ENCODE measurements at places on chromosomes 7 and 10. TPM values are rescaled to one million over a fixed set of nuclear protein-coding genes. Genes with fewer than 3 reads are reported as not detected.
A peak's percentile ranks its signal among the peaks of the same experiment; 100 is the strongest.

- DNase-seq: no peak
Measured at GRCh38 chr7:123397746-123398338, 136.6 kb downstream of the IQUB start.

DNA sequence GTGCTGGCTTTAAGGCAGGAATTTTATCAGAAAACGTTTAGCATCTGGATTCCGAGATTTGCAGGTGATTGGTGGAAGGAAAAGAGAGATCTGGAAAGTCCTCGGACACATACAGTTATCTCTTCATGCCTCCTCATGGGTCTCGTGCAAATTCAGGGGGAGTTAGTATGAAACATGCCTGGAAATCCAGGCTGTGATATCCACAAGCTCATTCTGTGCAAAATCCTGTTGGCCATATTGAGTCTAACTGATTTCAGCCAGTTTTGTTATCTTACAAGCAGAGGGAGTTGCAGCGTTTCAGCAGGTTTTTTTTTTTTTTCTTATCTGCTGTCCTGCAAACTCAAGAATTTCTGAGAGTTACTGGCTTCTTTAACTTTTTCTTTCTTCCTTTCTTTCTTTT lies 411.5 kb downstream of the GALNT17 start:
- no peak for DNase-seq

GRCh38 chr10:104084482-104085142 lies 1.1 kb downstream of the COL17A1 start:
- no peak for DNase-seq

DNA sequence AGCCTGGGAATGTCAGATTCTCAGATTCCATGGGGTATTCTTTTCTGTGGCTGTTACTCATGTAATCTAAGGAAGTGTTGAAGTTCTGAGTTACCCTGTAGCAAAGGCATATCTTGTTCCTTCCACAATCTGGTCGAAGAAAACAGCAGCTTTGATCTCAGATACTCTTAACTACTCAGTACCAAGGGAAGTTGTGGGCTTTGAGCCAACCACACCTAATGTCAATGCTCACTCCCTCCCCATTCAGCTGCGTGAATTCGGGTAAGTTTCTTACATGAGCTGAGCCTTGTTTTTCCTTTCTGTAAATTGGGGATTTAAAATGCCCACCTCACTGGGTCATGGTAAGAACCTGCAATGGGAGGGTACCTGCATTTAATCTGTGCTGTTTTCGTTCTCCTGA lies 52.5 kb downstream of the PTPRN2 start:
- DNase-seq: no peak

- DNase-seq: peak; percentile 62
Measured at GRCh38 chr7:137169282-137169698, 174.2 kb downstream of the PTN start.

DNA sequence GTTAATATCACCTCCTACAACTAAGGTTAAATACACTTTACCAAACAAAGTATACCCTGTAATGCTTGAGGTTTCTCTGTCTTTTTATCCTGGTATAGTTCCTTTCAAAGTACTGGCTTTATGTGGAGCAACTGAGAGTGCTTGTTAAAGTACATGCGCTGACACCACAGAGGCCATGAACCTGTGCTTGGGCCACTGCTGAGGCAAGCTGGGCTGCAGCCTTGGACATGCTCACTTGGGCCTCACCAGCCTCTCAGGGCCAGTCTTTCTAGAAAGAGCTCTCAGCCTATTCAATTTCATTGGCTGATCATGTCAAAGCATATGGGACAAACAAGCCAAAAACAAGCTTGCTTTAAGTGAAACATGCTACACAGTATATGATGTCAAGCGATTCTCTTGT lies 126.1 kb upstream of the DNAJB12 start:
- DNase-seq: no peak

DNA sequence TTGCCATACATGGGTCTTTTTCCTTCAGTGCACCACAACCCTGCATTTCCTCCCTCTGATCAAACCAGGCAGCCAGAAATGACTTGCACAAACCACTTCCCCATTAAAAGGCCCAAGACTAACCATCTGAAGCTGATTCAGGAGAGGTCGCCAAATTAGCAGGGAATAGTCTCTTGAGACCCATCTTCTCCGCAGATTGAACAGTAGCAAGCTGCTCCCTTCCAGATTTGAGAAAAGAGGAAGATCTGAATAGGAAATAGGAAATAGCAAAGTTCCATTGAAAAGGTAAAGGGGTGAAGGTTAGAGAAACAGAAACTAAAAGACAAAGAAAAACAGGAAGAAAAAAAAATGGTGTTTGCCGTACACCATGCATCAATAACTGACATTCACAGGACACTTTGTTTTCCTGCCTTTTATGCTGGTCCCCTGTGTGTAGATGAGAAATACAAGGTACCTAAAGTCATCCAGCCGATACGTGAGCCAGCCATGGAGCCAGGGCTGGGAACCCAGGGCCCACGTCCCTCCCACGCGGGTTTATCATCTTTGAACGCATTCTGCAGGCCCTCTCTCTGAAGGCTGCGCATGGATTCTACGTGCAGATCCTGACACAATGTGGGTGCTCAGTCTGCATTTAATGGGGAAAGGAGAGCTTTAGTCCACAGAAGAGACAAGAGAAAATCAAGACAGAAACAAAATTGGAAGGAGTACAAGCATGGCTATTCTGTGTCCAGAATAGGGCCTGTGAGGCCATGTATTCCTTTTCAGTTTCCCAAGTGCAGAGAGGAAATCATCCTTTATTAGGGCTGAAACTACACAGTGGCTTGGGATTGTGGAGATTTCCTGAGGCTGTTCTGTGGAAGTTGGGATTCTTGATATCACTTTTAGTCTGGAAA lies 268.4 kb upstream of the NPVF start:
- DNase-seq: no peak

DNA sequence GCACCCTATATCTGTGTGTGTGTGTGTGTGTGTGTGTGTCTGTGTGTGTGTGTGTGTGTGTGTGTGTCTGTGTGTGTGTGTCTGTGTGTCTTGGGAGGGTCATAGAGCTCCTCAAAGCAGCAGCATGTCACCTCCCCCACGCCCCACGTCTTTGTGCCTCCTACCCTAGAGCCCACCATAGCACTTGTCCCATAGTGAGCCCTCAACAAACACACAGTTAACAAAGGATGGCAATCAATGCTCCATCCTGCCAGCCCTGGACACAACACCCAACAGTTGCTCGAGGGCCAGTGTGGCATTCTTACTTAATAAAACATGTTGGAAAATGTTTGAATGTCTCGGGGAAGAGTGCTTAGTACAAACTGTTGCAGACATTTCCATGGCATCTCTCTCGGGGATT lies 30.5 kb downstream of the C10orf53 start:
- DNase-seq: no peak

DNA sequence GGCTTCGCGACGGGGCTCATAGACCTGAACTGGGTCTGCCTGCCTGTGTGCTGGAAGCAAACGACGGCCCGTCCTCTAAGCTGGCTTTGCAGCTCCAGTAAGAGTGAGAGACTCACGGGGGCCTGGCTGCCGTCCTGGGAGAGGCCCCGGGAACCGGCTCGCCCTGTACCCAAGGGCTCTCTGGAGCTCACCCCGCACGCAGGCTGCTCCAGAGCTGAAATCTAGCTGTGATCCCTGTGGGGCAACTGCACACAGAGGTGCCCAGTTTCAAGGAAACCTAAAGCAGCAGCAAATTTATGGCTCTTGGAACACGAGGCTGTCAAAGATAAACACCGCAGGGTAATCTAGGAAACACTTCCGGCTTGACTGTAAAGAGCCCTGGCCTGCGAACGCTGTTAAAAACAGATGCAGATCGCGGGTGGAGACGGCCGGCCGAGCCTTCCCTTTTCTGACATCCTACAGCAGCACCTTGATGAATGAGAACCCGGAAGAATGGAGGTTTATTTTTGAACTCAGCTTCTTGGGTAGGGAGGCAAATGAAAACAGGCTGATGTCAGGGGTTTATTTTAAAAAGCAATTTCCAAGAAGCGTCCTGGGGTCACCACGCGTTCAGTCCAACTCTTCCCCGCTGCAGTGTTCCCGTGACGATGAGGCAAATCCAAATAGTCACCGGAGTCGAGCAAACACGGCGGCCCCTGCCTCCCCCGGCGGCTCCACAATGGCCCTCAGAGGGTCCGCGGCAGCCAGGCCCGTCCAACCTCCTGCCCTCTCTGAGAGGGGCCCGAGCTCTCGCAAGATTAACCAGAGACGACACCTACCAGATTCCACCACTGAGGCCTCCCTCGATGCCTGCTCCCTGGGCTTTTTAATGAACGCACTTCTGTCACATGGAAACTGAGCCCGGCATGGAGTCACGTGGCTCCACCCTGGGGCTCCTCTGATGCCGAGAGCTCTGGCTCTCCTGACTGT lies 29.6 kb downstream of the AMZ1 start:
- no peak for DNase-seq

- no peak for DNase-seq
Measured at GRCh38 chr10:1120801-1121211, 64.6 kb downstream of the WDR37 start.

- no peak for DNase-seq
Measured at GRCh38 chr7:100444311-100445278, 8.3 kb upstream of the PPP1R35 start.

DNA sequence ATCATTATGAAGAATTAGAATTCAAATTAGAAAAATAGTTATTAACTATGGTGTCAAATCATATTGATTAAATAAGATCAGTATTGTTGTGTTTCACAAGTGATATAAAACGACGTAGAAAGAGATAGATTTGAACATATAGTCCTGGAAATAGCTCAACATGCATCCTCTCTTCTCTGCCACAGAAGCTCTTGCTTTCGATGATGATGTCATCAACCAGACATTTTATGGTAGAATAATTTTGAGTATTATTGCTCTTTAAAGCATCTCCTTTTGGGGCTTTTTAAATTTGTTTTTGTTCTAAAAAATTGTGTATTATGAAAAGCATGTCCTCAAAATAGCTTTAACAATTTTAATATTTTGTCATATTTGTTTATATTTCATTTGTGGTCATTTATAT lies 95.0 kb downstream of the DGKB start:
- no peak for DNase-seq

- no peak for DNase-seq
Measured at GRCh38 chr7:86407291-86407690, 236.4 kb upstream of the GRM3 start.

- DNase-seq: no peak
Measured at GRCh38 chr10:45470098-45471012, 96.3 kb downstream of the ALOX5 start.

DNA sequence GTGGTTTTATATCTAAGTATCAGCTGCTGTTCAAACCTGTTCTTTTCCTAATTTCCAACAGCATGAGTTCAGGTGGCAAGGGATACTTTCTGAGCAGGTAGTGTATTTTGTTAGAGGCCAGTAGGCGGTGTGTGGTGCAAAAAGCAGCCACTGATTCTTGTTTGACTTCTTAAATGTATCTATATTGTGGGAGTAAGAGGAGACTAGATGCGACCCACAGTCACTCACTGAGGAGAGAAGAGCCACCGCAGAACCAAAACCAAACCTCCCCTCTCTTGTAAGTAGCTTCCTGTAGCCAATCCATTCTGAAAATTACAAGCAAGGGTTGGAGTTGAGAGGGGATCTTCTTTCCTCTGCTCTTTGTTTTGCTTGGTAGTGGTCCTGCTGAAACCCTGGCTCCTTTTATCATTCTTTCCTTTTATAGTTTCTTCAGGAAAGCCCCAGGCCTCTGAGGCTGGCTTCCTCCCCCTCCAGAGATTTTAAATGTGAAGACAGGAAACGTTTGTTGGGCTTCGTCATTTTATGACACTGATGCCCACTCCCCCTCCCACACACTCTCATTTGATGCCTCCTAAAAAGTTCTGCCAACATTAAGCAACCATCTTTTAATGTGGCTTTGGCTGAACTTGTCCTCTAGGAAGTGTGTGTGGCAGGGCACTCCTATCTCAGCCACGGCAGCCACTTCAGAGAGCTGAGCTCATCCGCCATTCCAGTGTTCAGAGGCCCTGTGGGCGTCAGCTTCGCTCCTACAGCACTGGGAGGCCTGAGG lies 566.0 kb downstream of the SUGCT start:
- DNase-seq: no peak

GRCh38 chr7:132317701-132318351 lies 258.4 kb downstream of the PLXNA4 start:
- no peak for DNase-seq

DNA sequence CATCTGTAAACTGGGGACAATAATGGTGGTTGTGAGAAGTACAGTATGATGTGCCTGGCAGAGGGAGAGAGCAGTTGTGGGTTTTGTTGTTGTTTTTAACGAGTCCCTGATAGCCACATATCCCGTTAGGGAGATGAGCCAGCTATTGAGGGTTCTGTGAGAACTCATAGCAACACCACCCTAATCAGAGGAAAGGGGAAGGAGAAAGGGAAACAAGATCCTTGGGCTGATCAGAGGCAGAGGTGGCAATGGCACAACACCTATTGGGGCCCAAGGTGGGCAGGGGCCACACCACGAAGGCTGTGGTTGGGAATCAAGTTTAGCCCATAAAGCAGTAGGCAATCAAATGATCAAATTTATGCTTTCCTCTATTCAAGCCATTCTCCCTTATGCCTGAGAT lies 1.7 kb upstream of the MRPS24 start:
- DNase-seq: no peak

GRCh38 chr7:28182071-28182471 lies 1.5 kb upstream of the JAZF1 start:
- DNase-seq: no peak

GRCh38 chr10:47179291-47179647 lies 120.7 kb upstream of the GDF10 start:
- DNase-seq: no peak

GRCh38 chr10:70714245-70714644 lies 41.9 kb downstream of the ADAMTS14 start:
- DNase-seq: no peak

- DNase-seq: no peak
Measured at GRCh38 chr7:153090764-153091163, 331.2 kb downstream of the ACTR3B start.

The SMIM30 gene
- total RNA-seq: 29.6 TPM

The PPP1R17 gene
- total RNA-seq: not detected

The CAV1 gene
- total RNA-seq: 353 TPM

The GRM8 gene
- 1.8 TPM for total RNA-seq

The ZNF365 gene
- total RNA-seq: 0.18 TPM

The SUN3 gene
- total RNA-seq: not detected

The NODAL gene
- not detected for total RNA-seq

The PRSS37 gene
- not detected for total RNA-seq

The IGFBP1 gene
- not detected for total RNA-seq

The CALML3 gene
- not detected for total RNA-seq

The HECW1 gene
- total RNA-seq: 4.8 TPM
